ENCODE measurements at places on chromosomes 1 and 21.

DNA sequence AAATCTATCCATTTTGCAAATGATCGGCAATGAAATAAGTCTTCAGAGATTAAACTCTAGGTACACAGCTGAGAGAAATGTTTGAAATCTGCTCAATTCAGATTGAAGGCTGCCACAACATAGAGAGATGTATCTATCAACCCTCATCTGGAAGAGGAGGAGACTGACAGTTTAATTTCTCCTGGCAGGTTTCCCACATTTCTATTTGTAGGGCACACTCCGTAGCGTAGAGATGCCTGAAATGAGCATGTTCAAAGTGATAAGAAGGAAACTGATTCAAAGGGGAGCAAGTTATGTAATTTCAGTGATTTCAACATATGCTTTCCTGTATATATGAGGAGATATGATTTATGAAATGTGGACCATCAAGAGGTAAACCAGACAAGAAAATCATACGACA lies 44.1 kb downstream of the NIBAN1 start:
- DNase-seq, result no peak

DNA sequence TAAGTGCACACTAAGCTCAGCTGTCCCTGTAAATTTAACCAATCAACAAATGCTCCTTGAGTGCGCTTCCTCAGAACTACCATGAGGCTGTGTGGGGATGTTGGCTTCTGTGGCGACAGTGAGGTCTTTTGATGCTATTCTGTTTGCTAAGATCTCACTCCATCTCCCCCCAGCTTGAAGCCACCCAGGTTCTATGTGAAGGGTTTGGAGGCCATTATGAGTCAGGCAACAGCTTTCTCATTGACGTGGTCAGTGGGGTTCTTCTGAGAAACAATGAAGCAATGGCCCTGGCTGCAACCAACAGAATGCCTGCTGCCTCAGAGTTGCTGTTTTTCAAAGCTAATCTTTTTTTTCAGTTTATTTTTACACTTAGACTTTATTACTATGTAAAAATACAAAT lies 205.5 kb downstream of the PTBP2 start:
- no peak for DNase-seq

DNA sequence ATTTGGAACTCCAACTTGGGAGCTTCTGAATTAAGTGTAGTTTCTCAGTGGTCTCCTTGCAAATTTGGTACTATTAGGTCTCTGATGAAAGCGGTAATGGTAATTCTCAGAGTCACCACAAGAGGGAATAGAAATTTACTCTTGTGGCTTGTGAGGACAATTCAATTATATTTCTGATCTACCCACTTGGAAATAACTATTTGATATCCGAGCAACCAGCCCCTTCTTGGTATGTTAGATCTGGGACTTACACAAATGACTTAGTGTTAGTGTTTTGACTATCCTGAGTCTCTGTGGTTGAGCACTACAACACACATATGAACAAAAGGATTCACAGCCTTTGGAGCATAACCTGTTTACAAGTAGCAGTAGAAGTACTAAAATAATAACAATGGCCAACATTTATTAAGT lies 68.1 kb downstream of the RPS6KA1 start:
- no peak for DNase-seq

GRCh38 chr1:69533343-69533742 lies 34.4 kb upstream of the LRRC7 start:
- no peak for DNase-seq
